SK-N-SH (cell line): ENCODE measurements at places on chromosomes 3 and 15.
A peak's percentile ranks its signal among the peaks of the same experiment; 100 is the strongest.

DNA sequence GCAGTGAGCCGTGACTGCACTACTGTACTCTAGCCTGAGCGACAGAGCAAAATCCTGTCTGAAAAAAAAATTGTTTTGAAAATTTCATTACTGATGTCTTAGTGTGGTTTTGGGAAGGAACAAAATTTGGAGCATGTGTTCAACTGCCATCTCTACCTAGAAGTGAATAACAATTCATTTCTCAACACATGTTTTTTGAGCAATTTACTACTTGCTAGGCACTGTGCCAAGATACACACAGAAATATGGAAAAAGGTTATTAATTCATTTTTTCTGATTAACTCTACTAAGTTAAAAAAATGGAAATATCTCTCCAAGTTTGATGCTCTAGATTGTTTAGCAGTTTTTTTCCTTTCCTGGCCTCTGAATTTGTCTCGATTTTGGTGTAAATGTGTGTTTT is 5.2 kb upstream of the TCF12 start:
- DNase-seq, result no peak

- peak; percentile 99 for DNase-seq
These were observed at the start of gene USP19 for GRCh38 chr3:49120438-49121131. USP19 (minus strand) TSS chr3:49120823; CDS start chr3:49119145, 1,678 bp downstream.

DNA sequence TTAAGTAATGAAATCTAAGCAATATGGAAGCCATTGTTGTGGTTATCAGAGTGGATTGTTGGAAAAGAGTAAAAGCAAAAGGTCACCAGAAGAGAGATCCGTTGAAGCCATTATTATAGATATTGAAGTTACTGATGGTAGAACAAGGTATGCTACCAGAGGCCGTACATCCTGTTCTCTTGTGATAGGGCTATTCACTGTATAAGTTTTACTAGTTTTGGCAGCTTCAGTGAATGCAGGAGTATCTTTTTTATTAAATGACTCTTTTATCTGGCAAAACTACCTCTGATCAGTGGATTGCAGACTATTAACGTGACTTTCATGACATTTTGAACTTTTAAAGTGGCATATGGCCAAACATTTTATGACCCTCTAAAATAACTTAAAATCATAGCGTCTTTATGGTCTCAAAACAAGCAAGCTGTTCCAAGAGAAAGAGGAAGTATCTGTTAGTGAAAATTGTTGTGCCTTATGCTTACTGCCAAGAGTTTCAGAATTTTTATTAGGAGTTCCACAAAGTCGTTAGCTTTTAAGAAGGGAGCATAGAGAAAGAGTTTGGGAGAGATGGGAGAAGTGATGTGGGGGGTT is 102.9 kb downstream of the LRRC49 start:
- no peak for DNase-seq

DNA sequence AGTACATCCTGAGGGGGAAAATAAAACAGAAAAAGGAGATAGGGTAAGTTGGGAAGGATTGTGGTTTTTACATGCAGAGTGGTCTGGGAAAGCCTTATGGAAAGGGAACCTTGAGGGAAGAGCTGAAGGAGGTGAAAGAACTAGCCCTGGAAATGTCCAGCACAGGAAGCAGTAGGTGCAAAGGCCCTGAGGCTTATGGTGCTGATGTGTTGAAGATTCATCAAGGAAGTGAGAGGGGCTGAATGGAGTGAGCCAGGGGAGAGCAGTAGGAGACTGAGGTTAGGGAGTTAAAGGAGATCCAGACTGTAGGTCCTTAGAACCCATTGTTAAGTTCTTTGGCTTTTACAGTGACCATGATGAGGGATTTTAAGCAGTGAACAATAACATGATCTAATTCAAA is 33.0 kb downstream of the ATP1B3 start:
- no peak for DNase-seq

GRCh38 chr3:149751551-149751950 is 738 bp downstream of the COMMD2 start:
- DNase-seq, result peak; percentile 7

DNA sequence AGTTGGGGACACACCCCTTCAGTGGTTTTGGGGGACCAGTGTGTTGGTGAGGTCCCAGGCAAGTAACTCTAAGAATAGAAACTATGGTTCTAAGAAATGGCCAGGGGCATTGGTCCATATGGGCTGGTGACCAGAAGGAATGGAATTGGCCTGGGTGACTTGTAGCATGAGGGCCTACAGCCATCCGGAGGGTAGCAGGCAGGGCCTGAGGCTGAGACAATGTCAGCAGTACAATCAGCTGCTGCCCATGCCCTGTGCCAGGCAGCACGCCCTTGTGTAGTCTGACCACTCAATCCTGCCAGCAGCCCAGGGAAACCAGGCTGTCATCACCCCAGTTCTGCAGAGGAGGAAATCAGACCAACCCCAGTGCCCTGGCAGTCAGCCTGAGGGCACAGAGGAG is 100.6 kb downstream of the DNAJB8 start:
- no peak for DNase-seq

GRCh38 chr3:170368921-170369320 is 11.4 kb downstream of the SKIL start:
- peak; percentile 45 for DNase-seq

DNA sequence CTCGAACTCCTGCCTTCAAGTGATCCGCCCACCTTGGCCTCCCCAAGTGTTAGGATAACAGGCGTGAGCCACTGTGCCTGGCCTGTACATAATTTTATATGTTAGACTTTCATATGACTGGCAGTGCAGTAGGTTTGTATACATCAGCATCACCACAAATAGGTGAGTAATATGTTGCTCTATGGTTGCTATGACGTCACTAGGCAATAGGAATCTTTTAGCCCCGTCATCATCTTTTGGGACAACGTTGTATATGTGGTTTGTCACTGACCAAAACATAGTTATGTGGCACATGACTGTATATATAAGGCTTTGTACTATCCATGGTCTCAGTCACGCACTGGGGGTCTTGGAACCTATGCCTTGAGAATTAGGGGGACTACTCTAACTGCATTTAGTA is 17.0 kb upstream of the DNAJC19 start:
- DNase-seq, result no peak

DNA sequence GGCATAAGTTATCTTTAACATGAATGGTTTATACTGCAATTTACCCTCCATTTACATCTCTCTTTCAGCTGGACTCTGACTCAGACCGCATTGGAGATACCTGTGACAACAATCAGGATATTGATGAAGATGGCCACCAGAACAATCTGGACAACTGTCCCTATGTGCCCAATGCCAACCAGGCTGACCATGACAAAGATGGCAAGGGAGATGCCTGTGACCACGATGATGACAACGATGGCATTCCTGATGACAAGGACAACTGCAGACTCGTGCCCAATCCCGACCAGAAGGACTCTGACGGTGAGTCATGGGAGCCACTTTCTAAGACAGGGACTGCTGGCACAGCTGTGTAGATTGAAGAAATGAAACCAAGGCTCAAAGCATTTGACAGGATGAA is 11.6 kb downstream of the THBS1 start:
- DNase-seq, result no peak

DNA sequence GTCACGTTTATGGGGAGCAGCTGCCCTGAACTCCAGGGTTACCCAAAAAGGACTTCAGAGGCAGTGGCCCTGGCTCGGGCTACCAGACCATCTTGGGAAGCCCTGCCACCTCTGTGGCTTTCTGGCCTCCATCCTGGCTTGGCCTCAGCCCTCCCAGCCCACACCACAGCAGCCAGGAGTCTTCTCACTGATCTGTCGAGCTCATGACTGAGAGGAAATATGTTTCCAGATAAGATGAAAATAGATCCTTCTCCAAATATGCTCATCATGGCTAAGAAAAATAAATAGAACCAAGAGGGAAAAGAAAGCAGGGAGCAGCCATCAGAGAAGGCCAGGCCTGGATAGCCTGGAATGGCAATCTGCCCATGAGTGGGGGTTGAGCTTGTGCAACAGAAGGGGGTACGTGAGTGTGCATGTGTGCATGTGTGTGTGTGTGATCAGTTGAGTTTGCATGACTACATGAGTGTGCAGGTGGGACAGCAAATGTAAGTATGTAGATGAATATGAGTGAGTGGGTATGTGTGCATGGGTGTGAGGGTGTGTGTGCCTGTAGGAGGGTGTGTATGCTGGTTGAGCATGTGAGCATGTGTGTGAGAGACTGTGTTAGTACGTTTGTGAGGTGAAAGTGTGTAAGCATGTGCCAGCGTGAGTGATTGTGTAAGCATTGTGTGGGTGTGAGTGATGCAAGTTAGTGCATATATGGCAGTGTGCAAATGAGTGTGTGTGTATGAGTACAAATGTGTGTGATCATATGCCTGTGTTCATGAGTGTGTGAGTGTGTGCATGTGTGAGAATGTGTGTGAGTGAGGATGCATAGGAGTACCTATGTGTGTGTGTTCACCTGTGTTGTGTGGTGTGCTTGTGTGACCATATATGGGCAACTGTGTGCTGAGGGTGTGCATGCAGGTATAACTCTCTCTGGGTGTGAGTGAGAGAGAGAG is 9.9 kb upstream of the RFT1 start:
- DNase-seq, result no peak

GRCh38 chr3:116265976-116266584 is 179.2 kb downstream of the LSAMP start:
- no peak for DNase-seq

DNA sequence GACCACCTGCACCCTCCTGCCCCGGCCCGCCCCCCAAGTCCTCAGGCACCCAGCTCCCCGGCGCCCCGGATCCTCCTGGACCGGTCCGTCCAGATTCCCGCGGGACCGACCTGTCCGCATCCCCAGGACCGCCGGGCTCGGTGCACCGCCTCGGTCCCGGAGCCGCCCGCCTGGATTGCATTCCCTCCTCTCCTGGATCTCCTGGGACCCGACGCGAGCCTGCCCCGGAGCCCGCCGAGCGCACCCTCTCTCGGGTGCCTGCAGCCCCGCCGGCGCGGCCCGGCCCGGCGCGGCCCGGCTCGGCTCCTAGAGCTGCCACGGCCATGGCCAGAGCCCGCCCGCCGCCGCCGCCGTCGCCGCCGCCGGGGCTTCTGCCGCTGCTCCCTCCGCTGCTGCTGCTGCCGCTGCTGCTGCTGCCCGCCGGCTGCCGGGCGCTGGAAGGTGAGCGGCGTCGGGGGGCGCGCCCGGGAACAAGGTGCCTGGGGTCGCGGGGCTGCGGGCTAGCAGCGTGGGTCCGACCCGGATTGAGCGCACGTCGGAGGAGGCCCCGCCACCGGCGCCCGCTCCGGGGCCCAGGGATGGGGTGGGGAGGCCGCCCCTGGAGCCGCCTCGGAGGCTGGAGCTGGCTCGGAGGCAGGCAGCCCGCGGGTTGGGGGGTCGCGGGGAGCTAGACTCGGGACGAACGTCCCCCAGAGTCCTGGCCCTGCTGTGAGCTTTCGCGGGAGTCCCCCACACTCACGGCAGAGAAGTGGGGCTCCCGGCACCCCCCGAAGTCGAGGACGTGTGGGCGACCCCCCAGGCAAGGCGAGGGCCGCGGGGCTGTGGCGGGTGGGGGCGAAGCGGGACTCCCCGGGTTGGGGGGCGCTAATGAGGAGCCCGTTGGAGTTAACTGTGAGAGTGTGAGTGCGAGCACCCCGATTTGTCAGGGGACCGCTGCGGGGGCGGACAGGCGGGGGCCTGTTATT is 610 bp downstream of the EPHB3 start:
- peak; percentile 69 for DNase-seq

GRCh38 chr3:30180310-30181177 is 425.9 kb upstream of the TGFBR2 start:
- no peak for DNase-seq

DNA sequence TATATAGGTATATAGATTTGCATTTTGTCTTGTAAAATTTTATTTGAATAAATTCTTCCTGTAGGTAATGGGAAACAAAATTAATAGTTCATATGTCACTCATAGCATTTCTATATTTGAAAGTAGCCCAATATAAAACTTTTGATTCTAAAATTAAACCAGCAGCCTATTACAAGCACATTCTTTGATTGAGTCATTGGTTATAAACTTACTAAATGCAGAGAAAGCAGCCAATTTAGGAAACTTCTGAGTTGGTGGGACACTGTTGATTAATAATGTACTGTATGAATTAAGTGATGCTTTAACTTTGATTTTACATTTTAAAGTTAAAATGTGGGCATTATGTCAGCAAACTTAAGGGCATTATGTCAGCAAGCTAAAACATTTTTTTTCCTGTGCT is 34.5 kb downstream of the NR1D2 start:
- DNase-seq, result no peak

DNA sequence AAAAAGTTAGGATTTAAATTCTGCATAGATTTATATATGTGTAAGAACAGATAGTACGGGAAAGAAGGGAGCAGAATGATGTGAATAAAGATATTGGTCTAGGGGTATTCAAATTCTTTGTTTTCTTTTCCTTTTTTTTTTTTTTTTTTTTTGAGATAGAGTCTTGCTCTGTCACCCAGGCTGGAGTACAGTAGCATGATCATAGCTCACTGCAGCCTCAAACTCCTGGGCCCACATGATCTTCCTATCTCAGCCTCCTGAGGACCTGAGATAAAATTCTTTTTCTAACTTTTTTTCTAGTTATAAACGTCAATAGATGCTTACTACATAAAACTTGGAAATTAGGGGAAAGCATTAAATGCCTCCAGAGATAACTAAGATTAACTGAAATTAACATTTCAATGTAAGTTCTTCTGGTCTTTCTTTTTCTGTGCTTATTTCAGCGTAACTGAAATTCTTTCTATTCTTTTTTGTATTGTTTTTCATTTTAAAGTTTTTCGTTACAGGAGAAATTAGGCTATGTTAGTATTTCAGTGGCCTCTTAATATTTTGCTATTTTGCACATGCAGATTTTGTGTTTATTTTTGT is 29.2 kb downstream of the UBE2Q2 start:
- no peak for DNase-seq

DNA sequence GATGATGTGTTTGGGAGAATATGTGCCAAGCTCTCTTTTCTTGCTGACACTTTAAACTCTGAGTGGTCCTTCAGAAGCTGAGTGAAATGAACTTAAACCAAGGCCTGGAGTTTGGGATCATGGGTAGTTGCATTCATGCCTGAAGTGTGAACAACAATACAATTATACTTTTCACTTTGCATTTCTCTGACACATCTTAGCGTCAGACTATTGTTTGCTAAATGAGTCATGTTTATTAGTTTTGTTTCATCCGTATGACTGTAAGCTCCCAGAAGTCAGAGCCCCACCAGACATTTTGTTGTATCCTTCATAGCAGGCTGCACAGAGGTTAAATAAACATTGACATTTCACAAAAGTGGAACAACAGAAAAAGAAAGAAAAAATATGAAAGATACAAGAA is 542.6 kb downstream of the TUSC7 start:
- no peak for DNase-seq

- no peak for DNase-seq
These were observed 11.1 kb upstream of the TMC3 start for GRCh38 chr15:81384891-81385720.

DNA sequence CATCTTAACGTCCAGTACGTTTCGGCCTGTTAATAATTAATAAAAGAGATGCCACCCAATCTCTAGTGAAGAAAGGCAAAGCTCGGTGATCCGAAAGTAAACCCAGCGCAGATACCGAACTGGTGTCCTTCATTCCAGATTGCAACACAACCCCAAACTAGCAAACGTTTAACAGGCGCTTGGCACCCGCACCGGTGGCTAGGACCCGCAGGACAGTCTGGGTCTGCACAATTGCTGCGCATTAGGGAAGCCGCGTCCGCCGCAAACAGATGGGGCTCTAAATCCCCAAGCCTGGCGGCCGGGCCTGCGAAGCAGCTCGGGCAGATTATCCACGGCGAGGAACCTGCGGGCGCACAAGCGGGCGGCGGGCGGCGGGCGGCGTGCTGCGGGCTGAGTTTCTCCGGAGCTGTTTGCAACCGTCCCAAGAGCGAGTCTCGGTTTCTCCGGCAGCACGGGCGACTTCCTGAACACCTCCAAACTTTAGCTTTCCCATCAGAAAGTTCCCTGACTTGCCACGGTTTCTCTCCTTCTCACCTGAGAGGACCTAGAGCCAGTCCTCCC is 112.1 kb upstream of the ICE2 start:
- peak; percentile 73 for DNase-seq
